ENCODE measurements at places on chromosomes 3 and 15.

- no peak for DNase-seq
Measured at GRCh38 chr3:6516694-6517093, 344.2 kb upstream of the GRM7 start.

GRCh38 chr15:61282661-61283060 lies 53.6 kb upstream of the RORA start:
- DNase-seq = no peak

DNA sequence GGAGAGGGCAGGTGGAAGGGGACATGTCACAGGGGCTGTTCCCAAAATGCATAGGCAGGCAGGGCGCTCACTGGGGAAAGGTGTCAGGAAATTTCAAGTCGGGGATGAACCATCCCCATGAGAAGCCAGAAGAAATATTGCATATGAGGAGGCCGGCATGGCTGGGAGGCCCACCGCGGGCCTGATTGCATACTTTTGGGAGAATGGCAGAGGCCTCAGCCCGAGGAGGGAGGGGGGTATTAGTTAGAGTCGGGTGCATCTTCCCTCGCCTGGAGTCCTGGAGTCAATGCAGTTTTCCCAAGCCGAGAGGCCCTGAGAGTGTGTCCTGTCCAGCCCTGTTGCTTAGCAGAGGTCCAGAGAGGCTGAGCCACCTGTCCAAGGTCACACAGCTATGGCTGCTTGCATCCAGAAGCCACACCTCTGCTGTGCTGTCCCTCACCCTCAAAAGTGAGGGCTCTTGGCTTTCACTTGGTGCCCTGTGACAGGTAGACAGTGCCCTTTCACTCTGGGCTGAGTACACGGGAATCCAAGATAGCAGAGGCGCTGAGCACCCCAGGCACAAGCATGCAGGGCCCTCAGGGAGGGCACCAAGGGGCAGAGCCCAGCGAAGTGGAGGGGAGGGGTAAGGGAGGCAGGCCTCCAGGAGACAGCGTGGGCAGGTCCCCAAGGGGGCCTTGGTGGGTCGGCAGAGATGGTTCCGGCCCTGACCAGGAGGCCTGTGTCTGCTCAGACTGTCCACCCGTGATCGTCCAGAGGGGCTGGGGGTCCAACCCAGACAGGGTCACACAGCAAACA lies 48.5 kb downstream of the GRIP2 start:
- DNase-seq = no peak

DNA sequence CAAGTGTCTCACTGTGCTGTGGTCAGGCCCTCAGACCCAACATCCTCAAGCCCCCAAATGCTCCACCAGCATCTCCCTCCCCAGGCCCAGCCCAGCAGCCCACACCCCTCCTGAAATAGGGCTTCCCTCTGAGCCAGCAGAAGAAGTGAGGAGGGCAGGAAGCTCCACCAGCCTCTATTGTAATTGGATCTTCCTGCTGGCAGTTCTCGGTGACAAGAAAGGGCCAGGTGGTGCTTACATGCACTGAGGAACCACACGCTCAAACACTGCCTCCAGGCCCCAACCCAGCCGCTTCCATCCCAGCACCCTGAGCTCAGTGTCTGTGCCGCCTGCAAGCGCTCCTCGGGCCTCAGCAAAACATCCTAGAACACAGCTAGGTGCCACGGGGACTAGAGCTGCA lies 96.7 kb downstream of the ATP10A start:
- DNase-seq = no peak

DNA sequence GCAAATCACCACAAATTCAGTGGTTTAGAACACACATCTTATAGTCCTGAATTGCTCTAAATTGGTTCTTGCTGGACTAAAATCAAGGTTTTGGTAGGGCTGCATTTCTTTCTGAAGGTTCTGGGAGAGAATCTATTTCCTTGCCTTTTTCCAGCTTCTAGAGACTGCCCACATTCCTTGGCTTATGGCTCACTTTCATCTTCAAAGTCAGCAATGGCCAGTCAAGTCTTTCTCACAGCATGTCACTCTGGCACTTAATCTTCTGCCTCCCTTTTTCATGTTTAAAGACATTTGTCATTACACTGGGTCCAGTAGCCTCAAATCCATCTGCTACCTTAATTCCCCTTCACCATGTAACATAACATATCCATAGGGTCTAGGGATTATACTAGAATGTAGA lies 149.0 kb downstream of the NEK10 start:
- no peak for DNase-seq

GRCh38 chr3:130462089-130462488 lies 54.9 kb upstream of the COL6A6 start:
- no peak for DNase-seq

GRCh38 chr3:14522129-14522691 lies 17.9 kb downstream of the GRIP2 start:
- DNase-seq = no peak

DNA sequence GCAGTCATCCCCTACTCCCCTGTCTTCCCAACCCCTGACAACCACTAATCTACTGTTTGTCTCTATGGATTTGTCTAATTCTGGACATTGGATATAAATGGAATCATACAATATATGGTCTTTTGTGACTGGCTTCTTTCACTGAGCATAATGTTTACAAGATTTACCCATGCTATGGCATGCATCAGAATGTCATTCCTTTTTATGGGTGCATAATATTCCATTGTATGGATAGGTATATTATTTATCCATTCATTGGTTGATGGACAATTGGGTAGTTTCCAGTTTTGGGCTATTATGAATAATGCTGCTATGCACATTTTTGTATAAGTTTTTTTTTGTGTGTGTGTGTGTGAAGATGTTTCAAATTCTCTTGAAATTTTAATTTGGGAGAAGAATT lies 16.6 kb upstream of the TTBK2 start:
- no peak for DNase-seq

- DNase-seq = peak; percentile 13
Measured at GRCh38 chr3:127458696-127459604, 131.6 kb downstream of the TPRA1 start.

GRCh38 chr3:131107637-131108433 lies 81.2 kb downstream of the NEK11 start:
- no peak for DNase-seq
